ENCODE measurements at places on chromosomes 12 and 14.

- no peak for DNase-seq
Measured at GRCh38 chr12:86711731-86712130, 455.5 kb upstream of the MGAT4C start.

GRCh38 chr14:74501135-74501614 is 7.6 kb downstream of the ISCA2 start:
- peak; percentile 84 for DNase-seq

DNA sequence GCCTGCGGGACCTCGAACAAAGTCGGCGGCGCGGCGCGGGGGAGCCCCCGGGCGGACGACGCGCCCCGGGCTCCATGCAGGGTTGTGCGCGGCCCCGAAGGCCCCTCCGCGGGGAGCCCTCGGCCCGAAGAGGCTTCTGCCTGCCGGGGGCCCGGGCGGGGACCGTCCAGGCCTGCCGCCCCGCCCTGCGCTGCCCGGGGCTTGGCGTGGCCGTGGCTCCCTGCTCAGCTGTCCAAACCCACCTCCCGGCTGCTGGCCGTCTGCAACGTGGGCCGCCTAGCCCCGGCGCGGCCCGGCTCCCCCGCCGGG is 670 bp downstream of the DYRK2 start:
- DNase-seq: no peak

DNA sequence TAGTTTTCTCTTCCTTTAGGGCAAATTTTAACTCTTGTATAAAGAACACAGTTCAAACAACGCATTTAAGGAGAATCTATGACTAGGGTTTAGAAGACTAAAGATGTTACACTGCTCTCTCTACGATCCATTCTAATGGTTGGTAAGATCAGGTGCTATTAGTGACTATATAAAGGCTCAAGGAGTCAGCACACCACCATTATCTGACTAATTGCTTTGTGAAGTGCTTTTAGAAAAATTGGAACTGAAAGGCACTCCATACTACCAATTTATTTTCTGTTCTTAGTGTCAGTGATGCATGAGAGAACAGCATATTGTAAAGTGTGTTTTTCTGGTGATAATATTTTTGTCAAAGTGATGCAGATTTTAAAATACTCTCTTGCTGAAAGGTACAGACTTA is 136.8 kb downstream of the SYT1 start:
- no peak for DNase-seq

DNA sequence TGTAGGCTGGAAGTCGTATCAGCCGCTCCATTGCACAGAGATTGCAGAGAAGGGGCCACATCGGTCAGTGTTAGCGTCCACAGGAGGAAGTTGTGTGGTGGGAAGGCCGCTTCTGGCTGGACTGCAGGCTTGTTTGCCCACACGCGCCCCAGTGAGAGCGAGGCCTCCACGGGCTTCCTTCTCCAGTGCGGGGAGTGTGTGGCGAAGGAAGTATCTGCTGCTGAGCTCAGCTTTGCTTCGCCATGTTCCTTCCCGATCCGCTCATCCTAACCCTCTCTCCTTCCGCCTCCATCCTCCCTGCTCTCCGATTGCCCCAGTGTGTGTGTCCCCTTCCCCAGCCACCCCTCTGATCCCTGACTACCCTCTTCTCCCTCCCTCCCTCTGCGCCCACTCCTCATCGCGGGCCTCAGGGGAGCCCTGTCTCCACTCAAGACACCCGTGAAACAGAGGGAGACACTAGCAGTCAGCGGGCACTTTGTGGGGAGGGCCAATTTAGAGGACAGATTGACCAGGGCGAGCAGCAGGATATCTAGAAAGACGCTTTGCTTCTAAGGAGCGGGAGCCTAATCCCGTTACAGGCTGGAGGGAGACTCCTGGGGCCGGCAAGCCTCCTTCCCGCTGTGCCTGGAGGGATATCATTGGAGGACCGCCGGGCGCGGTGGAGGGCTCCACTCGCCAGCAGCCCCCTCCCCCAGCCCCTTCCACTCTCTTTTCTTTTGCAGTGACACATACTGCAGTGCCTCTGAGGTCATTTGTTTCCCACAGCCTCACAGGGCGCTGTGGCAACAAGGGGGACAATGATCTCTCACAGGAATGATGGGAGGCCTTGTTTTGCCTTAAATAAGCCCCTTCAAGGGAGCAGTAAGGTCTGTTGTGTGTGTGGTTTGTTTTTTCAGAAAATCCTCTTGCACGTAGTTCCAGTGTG is 428.8 kb downstream of the ZFP36L1 start:
- DNase-seq: peak; percentile 79

GRCh38 chr12:19227880-19228210 is 98.3 kb downstream of the PLEKHA5 start:
- no peak for DNase-seq

- DNase-seq: no peak
Measured at GRCh38 chr14:70692210-70692609, 50.5 kb downstream of the TTC9 start.

- no peak for DNase-seq
Measured at GRCh38 chr14:24999157-24999556, 50.8 kb downstream of the STXBP6 start.

- DNase-seq: no peak
Measured at GRCh38 chr12:107515446-107515958, 170.1 kb upstream of the PWP1 start.

DNA sequence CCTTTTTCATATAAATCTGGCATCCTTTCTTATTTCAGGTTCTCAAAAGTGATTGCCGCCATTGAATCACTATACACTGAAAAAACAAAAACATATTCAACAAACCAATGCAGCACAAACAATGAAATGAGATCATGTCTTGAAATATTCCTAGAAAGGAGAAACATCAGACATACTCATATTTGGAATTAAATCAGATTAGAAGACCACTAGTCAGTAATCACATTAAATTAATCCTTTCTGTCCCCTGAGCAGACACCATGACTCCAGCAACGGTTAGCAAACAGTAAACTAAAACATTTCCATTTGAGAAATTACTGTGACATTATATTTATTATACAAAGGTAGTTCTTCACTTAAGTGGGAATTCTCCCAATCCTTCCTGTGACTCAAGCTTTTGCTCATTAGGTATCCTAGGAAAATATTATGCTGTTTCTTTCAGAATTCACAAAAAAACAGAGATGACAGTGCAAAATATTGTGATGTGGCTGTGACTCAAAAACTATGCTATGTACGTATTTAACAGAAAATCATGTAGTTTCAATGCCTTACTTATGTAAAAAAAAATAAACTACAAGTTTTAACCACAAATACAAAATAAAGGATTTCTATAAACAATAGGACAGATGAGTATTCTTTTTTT is 29.7 kb downstream of the CPNE8 start:
- no peak for DNase-seq

DNA sequence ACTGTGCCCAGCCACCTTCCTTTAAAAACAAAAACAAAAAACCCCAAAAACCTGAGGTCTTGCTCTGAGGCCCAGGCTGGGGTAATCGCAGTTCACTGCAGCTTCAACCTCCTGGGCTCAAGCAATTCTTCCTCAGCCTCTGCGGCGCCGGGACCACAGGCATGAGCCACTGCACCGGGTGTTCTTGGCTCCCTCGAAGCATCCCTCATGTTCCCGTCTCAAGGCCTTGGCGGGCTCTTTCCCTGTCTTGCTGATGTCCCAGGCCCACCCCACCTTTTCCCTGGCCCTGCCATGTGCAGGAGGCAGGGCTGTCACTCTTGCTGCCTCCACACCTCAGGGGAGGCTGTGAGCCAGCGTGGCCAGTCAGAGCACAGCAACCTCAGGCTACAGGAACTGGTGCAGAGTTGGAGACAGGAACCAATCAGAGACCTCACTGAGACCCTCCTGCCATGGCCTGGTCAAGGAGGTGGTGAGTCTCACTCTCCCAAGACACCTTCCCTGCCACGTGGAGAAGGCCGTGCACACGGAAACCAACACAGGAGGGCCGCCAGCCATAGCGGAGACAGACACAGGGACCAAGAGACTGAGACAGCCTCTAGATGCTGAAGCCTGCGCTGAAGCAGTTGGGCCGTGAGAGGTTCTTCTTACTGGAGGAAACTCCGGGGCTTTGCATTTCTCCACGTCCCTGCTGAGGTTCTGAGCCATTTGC is 6.0 kb upstream of the AMN start:
- peak; percentile 73 for DNase-seq

GRCh38 chr12:131854861-131855476 is 26.8 kb downstream of the MMP17 start:
- DNase-seq: no peak

- no peak for DNase-seq
Measured at GRCh38 chr14:71947947-71948500, 15.8 kb downstream of the RGS6 start.

DNA sequence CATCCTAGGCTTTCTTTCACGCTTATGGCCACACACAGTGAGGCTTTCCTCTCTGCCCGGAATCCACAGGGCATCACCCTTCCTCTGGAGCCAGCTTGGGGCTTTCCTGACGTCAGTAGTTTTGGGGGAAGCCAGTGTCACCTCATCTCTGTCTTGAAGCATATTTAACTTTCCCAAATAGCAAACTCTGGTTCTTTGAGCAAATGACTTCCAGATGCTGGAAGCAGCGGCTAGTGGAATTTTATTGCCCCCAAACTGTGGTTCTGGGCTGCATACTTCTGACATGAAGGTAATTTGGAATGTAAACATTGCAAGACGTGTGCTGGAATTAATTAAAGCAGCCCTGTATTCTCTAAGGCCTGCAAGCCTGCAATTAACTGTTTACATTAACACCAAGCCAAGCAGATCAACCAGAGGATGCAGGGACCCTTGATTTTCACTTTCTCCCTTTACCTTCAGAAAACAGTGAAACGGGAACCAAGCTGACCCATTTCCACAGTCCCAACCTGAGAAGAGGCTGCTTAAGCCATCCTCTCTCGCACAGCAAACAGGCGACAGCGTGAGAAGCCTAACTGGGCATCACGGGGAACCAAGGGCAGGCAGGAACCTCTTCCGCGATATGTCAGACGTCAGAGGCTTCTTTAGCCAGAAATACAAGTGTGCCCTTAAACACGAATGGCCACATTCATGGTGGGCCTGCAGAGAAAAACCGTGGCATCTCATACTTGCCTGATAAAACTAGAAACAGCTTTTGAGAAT is 258.4 kb downstream of the CACNA1C start:
- no peak for DNase-seq

GRCh38 chr12:75724928-75725312 is 213.5 kb upstream of the KRR1 start:
- no peak for DNase-seq
